ENCODE measurements at places on chromosomes 1 and 21. TPM values are rescaled to one million over a fixed set of nuclear protein-coding genes. Genes with fewer than 3 reads are reported as not detected.
A peak's percentile ranks its signal among the peaks of the same experiment; 100 is the strongest.

DNA sequence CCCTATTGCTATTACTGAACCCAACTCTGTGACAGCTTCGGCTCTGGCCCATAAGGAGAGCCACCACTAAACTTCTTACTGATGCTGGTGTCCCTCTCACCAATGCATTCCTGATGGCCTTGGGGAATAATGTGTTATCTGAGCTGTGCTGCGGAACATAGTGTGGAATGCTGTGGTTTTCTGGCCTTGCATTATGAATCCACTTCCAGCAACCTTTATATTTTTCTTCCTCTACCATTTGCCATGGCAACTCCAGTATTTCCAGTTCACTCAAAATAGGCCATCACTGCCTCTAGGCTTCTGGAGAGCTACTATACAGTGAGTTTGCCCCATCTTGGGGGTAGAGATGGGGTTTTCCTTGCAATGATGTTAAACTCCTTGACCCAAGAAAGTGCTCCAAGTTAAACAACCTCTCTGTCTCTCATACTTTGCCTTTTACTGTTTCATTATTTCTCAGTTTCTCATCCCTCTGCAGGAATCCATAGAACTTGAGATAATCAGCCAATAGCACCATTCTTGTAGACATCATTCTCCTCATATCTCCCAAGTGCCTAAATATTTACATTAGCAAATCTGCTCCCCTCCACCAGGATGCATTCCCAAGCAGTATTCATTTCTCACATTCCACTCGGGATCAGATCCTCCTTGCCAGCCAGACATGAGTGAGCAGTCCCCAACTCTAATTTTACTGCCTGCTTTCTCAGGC, 11.1 kb upstream of the RAVER2 start:
- H3K4me1 ChIP-seq, result no peaks in the 10 kb centered on the region
- H3K27me3 ChIP-seq, result no peaks in the 10 kb centered on the region
- no peak overlapping the region for H3K27ac ChIP-seq
- H3K4me3 ChIP-seq, result no peak overlapping the region

DNA sequence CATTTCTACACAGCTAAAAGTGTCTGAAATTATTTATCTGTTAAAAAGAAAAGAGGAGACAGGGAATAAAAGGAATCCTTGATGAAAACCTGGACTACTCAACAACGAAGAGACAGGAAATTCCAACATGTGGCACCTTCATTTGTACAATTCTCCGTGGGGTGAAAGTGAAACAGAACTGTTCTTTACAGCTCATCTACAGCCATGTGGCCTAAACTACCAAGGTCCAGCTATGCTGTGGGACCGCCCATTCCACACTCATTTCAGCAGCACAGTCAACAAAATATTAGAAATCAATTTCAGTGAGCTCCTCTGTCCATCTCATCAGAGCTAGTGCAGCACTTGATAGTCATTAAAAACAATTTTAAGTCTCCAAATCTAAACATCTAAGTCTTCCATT, 44.0 kb downstream of the UBR4 start:
- no peaks in the 10 kb centered on the region for H3K4me1 ChIP-seq
- no peaks in the 10 kb centered on the region for H3K27me3 ChIP-seq
- no peak overlapping the region for H3K27ac ChIP-seq
- no peak overlapping the region for H3K4me3 ChIP-seq

DNA sequence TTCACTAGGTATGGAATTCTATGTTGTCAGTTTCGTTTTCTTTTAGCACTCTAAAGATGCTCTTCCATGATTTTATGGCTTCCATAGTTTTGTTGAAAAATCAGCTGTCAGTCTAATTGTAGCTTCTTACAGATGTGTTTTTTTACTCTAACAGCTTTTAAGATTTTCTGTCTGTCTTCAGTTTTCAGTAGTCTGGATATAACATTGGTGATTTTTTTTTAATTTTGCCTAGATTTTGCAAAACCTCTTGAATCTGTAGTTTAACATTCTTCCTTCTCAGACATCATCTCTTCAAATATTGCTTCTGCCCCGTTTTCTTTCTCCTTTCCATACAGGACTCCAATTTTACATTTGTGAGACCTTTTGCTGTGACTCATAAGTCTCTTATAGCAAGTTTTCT, 17.9 kb upstream of the DYRK1A start:
- H3K4me1 ChIP-seq, result no peaks in the 10 kb centered on the region
- H3K36me3 ChIP-seq, result no peaks in the 10 kb centered on the region
- H3K4me3 ChIP-seq, result no peak overlapping the region

- no peak for DNase-seq
- H3K36me3 ChIP-seq, result peaks cover 38% of the 10 kb centered on the region
- no peaks in the 10 kb centered on the region for H3K4me1 ChIP-seq
- no peaks in the 10 kb centered on the region for H3K27me3 ChIP-seq
- H3K4me3 ChIP-seq, result no peak overlapping the region
Measured at GRCh38 chr1:211305044-211305443, 21.6 kb upstream of the TRAF5 start.

DNA sequence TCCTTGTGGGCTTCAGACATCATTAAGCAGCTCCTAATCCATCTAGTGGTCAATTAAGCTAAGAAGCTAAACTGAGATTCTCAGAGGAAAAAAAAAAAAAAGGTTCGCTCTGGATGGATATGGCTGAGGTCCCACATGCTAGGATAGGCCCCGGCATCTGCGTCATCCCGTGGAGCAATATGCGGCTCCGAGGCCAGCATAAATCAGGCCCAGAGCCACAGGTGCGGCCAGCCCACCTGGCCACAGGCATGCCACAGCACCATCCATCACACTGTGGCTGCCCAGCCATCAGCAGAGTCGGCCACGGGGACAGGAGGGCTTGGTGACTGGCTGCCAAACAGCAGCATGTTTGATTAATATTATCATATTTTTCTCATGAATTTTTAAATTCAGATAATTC, 106.9 kb upstream of the TIAM1 start:
- H3K4me3 ChIP-seq, result no peak overlapping the region
- H3K4me1 ChIP-seq, result peaks cover 4% of the 10 kb centered on the region
- no peaks in the 10 kb centered on the region for H3K36me3 ChIP-seq
- no peaks in the 10 kb centered on the region for H3K27me3 ChIP-seq

GRCh38 chr1:182615468-182616129, 11.4 kb upstream of the RGS16 start:
- no peak overlapping the region for H3K27ac ChIP-seq
- H3K4me1 ChIP-seq, result peaks cover 25% of the 10 kb centered on the region
- DNase-seq, result peak; percentile 64
- peaks cover 38% of the 10 kb centered on the region for H3K27me3 ChIP-seq
- H3K4me3 ChIP-seq, result peak overlapping the region; percentile 63
- H3K36me3 ChIP-seq, result no peaks in the 10 kb centered on the region

The KIF2C gene
- 0.51 TPM for total RNA-seq

The AADACL3 gene
- not detected for total RNA-seq

- no peak overlapping the region for H3K27ac ChIP-seq
- DNase-seq, result no peak
- H3K4me3 ChIP-seq, result no peak overlapping the region
Measured at GRCh38 chr1:183710734-183711133, 57.6 kb upstream of the APOBEC4 start.

The ITLN2 gene
- total RNA-seq, result not detected

DNA sequence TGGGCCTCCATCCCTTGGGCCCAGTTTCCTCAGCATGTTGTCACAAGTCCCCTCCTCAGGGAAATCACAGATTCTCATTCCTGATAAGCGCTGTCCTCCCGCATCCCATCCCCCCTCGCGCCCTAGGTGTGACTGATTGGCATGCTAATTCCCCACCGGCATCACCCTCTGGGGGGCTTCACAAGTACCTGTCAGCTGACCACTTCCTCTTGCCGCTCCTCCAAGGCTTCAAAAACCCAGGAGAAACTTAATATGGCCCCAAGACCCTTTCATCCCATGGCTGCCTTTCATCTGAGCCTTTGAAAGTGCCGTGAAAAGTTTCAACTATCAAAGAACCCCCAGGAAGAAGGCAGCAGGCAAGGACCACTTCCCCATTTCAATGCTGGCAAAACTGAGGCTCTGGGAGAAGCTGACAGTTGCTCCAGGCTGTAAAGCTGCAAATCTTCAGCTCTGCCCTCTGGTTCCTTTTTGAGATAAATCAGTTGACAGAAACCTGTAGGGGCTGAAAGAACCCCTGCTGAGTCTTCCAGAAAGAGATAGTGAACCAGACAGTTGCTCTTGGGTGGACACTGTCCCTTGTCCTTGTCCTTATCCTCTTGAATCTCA, 12.8 kb upstream of the MIXL1 start:
- no peaks in the 10 kb centered on the region for H3K27me3 ChIP-seq
- no peak for DNase-seq
- peaks cover 8% of the 10 kb centered on the region for H3K4me1 ChIP-seq

GRCh38 chr1:45512641-45513054, 9.0 kb downstream of the PRDX1 start:
- no peak overlapping the region for H3K4me3 ChIP-seq
- no peaks in the 10 kb centered on the region for H3K4me1 ChIP-seq
- peak; percentile 76 for DNase-seq
- peaks cover 90% of the 10 kb centered on the region for H3K36me3 ChIP-seq
- H3K27ac ChIP-seq, result no peak overlapping the region
- no peaks in the 10 kb centered on the region for H3K27me3 ChIP-seq

DNA sequence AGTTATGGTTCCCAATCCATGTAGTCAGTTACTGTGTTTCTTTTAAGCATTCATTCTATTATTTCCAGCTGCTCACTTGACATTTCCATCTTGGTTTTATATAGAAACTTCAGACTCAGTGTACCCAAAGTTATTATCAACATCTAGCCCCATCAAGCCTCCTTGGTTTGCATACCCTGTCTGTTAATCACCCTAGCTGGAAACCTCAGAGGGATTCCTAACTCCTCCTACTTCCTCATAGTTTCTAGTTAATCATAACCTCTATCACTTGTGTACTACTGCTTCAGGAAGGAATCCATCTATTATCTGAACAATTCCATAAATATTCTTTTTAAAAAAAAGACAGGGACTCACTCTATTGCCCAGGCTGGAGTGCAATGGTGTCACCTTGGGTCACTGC, 293.3 kb downstream of the SDCCAG8 start:
- no peaks in the 10 kb centered on the region for H3K4me1 ChIP-seq
- no peak for DNase-seq
- H3K36me3 ChIP-seq, result no peaks in the 10 kb centered on the region
- H3K27ac ChIP-seq, result no peak overlapping the region
- no peak overlapping the region for H3K4me3 ChIP-seq
- H3K27me3 ChIP-seq, result no peaks in the 10 kb centered on the region

DNA sequence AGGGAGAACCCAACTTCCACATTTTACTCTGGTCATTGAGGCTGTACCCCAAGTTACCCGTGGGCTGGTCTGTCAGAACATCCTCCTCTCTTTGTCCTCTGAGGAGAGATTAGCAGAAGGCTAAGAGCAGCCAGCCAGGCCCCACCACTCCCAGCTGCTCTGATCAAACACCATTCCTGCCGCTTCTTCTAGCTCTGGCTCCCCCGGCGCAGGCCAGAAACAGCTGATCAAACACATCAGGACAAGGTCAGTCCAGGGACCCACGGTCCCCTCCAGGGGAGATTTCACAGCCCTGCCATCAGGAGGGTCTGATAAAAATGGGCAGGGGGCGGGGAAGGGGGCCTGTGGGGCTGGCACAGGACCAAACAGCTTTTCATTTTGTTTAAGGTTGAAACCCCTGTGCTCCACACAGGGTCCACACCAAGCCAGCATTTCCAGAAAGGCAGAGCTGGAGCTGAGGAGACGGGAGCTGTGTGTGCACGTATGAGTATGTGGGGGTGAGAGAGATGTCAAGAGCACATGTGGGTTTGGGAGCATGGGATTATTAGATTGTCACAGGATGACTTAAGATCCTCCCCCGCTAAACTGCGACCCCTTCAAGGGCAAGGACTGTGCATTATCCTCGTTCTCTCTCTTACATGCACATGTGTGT, 29.9 kb upstream of the EPHA8 start:
- no peak overlapping the region for H3K4me3 ChIP-seq
- peaks cover 25% of the 10 kb centered on the region for H3K36me3 ChIP-seq
- no peaks in the 10 kb centered on the region for H3K4me1 ChIP-seq
- H3K27ac ChIP-seq, result no peak overlapping the region
- no peak for DNase-seq
- no peaks in the 10 kb centered on the region for H3K27me3 ChIP-seq

GRCh38 chr1:193537266-193538002, 351.0 kb upstream of the B3GALT2 start:
- peak overlapping the region; percentile 37 for H3K4me3 ChIP-seq
- peak overlapping the region; percentile 42 for H3K27ac ChIP-seq
- no peaks in the 10 kb centered on the region for H3K36me3 ChIP-seq
- peak; percentile 87 for DNase-seq

GRCh38 chr1:210726621-210727020, 397.9 kb downstream of the HHAT start:
- H3K4me3 ChIP-seq, result no peak overlapping the region
- peak; percentile 12 for DNase-seq
- no peaks in the 10 kb centered on the region for H3K4me1 ChIP-seq
- no peaks in the 10 kb centered on the region for H3K36me3 ChIP-seq
- no peaks in the 10 kb centered on the region for H3K27me3 ChIP-seq
- H3K27ac ChIP-seq, result no peak overlapping the region

- no peaks in the 10 kb centered on the region for H3K27me3 ChIP-seq
- DNase-seq, result no peak
- no peak overlapping the region for H3K4me3 ChIP-seq
- no peaks in the 10 kb centered on the region for H3K36me3 ChIP-seq
- no peak overlapping the region for H3K27ac ChIP-seq
- H3K4me1 ChIP-seq, result no peaks in the 10 kb centered on the region
Measured at GRCh38 chr1:54698346-54698745, 17.3 kb upstream of the TTC4 start.

The MTF1 gene
- total RNA-seq, result 34.6 TPM

- peaks cover 66% of the 10 kb centered on the region for H3K36me3 ChIP-seq
- no peaks in the 10 kb centered on the region for H3K27me3 ChIP-seq
- no peak for DNase-seq
- H3K4me1 ChIP-seq, result peaks cover 13% of the 10 kb centered on the region
- H3K4me3 ChIP-seq, result no peak overlapping the region
Measured at GRCh38 chr1:183551924-183552323, 38.3 kb downstream of the NCF2 start.

- no peak for DNase-seq
- no peak overlapping the region for H3K4me3 ChIP-seq
- no peaks in the 10 kb centered on the region for H3K27me3 ChIP-seq
- H3K27ac ChIP-seq, result no peak overlapping the region
- no peaks in the 10 kb centered on the region for H3K36me3 ChIP-seq
Measured at GRCh38 chr1:17822741-17823426, 67.8 kb downstream of the ACTL8 start.

- H3K27ac ChIP-seq, result no peak overlapping the region
- H3K4me1 ChIP-seq, result no peaks in the 10 kb centered on the region
- no peak overlapping the region for H3K4me3 ChIP-seq
- no peak for DNase-seq
- no peaks in the 10 kb centered on the region for H3K27me3 ChIP-seq
Measured at GRCh38 chr1:109773900-109774485, 10.3 kb upstream of the EPS8L3 start.

GRCh38 chr1:42259059-42259738, 75.8 kb downstream of the FOXJ3 start:
- no peak for DNase-seq
- H3K27me3 ChIP-seq, result no peaks in the 10 kb centered on the region
- H3K4me1 ChIP-seq, result no peaks in the 10 kb centered on the region
- H3K36me3 ChIP-seq, result peaks cover 16% of the 10 kb centered on the region
- no peak overlapping the region for H3K4me3 ChIP-seq

DNA sequence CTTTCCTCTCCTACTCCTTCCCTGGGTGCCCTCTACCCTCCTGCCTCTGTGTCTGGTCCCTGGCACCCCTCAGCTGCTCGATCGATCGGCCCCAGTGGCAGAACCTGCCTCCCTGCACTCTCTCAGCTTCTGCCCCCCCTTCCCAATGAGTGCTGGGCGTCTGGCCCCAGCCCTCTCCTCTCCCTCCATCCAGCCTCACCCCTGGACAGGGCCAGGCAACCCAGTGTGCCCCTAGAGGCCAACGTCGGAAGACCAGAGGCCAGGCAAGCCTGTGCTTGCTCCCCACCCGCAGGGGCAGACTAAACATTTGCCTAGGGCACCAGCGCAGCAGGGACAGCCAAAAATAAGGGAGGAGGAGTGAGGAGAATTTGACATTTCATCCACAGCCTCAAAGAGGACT, 43.5 kb downstream of the LGR6 start:
- no peaks in the 10 kb centered on the region for H3K27me3 ChIP-seq
- no peaks in the 10 kb centered on the region for H3K36me3 ChIP-seq
- H3K4me3 ChIP-seq, result no peak overlapping the region
- peak; percentile 21 for DNase-seq
- H3K27ac ChIP-seq, result no peak overlapping the region
